ENCODE measurements at places on chromosomes 16 and 17.

- DNase-seq: no peak
These were observed 61.6 kb downstream of the HSD17B2 start for GRCh38 chr16:82096641-82097040.

- DNase-seq: no peak
These were observed 1.4 kb upstream of the CNEP1R1 start for GRCh38 chr16:50023641-50024040.

DNA sequence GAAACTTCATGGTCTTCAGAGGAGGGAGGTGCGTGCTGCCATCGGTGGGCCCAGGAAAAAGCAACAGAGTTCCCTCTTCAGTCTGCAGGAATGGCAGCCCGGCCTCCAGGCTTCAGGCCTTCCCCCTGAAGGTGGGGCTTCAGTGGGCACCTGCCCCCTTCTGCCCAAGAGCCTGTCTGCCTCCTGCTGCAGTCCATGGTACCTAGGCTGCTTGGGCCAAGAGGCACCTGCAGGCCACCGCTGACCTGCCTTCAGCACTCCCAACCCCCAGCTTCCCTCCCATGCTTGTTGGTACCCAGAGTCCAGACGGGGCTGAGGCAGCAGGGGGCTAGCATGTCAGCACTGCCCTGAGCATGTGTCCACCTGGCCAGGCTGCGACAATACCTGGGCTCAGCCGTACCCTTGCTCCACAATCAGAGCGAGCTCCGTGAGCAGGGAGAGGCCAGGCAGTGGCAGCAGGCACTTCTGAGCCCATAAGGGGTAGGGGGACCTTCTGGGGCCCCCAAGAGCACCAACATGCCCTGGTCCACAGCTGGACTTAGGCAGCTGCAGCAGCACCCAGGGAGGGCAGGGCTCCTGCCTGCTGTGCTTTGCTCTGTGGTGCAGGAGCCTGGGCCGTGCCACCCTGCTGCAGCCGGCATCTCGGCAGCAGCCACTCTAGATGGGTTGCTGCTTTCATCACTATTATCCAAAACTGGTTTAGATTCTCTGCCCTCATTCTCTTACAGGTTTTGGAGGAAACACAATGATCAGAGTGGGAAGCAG is 77.2 kb upstream of the AKTIP start:
- DNase-seq: peak; percentile 79

DNA sequence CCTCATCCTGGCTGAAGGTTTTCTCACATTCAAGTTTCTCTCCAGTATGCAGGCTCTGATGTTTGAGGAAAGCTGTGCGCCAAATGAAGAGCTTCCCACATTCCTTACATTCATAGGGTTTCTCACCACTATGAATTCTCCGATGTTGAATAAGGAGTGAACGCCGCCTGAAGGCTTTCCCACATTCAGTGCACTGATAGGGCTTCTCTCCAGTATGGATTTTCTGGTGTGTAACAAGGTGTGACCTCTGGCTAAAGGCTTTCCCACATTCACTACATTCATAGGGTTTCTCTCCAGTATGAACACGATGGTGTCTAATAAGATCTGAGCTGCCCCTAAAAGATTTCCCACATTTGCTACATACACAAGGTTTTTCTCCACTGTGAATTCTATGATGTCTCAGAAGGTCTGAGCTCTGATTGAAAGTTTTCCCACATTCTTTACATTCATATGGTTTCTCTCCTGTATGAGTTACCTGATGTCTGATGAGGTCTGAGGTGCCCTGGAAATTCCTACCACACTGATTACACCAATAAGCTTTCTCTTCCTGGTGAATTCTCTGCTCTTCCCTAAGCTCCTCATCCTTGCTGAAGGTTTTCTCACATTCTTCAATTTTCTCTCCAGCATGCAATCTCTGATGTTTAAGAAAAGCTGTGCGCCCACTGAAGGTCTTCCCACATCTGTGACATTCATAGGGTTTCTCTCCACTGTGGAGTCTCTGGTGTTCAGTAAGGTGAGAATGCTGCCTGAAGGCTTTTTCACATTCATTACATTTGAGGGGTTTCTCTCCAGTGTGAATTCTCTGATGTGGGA is 8.9 kb downstream of the ZNF594 start:
- no peak for DNase-seq

- peak; percentile 89 for DNase-seq
These were observed 25.4 kb downstream of the RTN4RL1 start for GRCh38 chr17:1999557-2000251.

- DNase-seq: no peak
These were observed 729 bp downstream of the LONP2 start for GRCh38 chr16:48244863-48245195.

- no peak for DNase-seq
These were observed 431.8 kb downstream of the PMP22 start for GRCh38 chr17:14833201-14833785.

- DNase-seq: no peak
These were observed 670.2 kb downstream of the CDH8 start for GRCh38 chr16:61366006-61366405.

- DNase-seq: no peak
These were observed at the start of gene GRIN2C for GRCh38 chr17:74859459-74860228. GRIN2C (minus strand) TSS chr17:74859885; CDS start chr17:74855092, 4,793 bp downstream.

- DNase-seq: no peak
These were observed 35.7 kb downstream of the ESRP2 start for GRCh38 chr16:68200088-68200783.

DNA sequence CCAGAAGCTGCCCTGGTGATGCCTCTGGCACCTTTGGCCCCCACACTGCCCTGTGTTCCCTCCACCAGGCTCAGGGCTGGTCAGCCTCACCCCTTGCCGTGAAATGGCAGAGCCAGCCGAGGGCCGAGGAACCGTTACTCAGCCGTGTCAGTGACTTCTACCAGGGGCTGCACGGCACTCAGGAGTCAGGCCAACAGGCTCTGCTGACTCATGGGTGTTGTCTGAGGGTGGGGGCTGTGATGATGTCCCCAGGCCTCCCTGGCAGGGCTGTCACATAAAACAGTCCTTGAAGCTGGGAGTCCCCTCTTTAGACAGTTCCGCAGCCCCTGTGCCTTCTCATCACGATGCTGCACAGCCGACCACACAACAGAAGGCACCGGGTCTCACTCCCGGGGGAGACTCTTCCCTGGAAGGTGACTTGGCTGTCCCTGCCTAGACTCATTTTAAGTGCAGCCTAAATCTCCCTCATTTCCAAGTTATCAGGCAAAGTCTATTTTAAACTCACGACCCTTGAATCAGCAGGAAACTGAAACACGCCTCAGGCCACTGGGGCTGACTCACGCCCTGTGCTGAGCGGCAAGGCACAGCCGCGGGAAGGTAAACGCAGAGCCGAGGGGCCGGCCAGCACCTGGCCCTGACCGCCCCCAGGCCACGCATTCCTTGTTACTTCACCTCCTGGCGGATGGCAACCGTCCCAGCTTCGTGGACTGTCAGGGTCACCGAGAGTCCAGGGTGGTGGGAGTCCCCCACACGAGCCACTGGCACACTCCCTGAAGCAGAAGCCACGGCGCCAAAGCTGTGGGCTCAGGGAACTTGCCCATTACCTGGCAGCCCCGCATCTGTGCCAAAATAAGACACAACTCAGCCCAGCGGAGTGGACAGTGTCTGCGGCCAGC is 102.6 kb downstream of the ZNF778 start:
- DNase-seq: no peak

DNA sequence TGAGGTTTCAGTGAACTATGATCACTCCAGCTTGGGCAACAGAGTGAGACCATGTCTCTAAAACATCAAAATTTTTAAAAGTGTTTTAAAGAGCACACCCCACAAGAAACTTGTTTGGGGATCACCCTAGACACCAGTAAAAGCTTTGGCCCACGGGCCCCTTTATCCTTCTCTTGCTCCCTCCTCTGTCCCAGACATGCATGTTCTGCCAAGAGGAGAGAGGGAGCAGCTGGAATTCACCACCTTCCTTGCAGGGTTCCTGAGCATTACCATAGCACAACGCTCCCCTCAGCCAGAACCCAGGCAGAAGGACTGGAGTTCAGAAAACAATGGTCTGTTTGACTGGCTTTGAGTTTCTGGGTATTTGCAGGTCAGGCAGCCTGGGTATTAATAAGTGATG is 214.3 kb upstream of the CDH5 start:
- no peak for DNase-seq

- DNase-seq: no peak
These were observed 119.4 kb downstream of the KCNJ2 start for GRCh38 chr17:70288540-70289290.

DNA sequence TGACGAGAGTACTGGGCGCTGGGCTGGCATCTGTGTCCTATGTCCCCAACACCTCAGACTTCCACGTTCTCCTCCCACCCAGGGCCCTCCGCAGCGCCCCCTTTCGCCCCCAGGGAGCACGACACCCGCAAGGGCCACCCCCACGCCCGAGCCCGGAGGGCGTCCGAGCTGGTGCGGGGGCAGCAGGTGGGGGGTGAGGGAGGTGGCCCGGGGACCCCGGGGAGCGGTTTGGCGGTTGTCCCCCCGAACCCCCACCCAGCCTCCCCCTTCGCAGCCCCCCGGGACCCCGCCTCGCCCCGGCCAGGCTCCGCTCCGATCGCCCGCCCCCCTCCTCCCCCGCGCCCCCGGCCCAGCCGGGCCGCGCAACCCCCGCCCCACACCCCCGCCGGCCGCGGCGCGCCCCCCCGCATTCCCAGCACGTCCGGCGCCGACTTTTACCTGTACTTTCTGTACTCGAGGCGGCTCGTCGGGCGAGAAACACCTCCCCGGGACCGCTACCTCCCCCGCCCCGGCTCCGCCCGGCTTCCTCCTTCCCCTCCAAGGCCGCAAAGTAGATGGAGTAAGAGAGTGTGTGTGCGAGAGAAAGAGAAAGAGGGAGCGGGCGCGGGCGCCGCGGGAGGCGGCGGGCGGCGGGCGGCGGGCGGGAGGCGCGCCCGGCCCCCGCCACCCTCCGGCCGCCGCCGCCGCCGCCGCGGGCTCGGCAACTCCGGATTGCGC is 901 bp downstream of the CDYL2 start:
- DNase-seq: no peak

DNA sequence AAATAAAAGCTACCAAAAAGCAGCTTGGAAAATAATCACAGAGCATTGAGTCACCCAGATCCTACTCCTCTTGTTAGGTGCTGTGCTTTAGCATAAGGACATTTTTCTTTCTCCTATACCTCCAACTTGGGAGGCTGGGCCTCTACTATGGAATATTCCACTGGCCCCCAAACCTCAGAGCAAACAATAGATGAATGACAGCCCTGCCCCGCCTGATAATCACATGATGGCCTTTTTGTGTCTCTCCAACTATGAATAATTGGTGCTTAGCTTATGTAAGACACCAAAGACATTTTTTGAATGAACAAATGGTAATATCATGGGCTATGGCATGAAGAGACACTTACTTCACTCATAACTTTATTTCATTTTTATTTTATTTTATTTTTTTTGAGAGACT is 250.2 kb downstream of the GRIN2A start:
- DNase-seq: no peak

- DNase-seq: peak; percentile 56
These were observed 80.7 kb upstream of the CES5A start for GRCh38 chr16:55955845-55956244.

- no peak for DNase-seq
These were observed 36.2 kb downstream of the NDE1 start for GRCh38 chr16:15686287-15686686.

DNA sequence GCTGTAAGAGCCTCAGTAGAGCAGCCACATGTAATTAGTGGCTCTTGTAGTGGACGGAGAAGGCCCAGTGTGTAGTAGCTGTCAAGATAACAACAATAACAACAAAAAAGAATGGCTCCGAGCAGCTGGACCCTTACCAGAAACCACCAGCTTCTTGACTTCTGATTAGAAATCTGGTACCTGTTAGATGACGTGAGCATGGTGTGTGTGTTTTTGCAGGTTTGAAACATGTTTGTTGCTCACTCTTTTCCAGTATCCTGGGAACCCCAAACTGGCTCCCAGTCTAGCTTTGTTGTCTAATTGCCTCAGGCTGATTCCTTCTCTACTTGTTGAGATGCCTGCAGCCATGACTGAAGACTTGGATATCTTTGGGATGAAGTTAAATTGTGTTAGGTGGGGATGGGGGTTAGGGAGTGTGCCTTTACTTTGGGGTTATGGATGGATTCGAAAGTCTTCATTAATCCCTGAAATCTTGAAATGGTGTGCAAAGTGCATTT is 21.0 kb downstream of the IGF2BP1 start:
- DNase-seq: no peak

GRCh38 chr16:10868596-10869469 is 8.2 kb upstream of the CIITA start:
- no peak for DNase-seq

- no peak for DNase-seq
These were observed 1.1 kb upstream of the GIT1 start for GRCh38 chr17:29590411-29591145.

DNA sequence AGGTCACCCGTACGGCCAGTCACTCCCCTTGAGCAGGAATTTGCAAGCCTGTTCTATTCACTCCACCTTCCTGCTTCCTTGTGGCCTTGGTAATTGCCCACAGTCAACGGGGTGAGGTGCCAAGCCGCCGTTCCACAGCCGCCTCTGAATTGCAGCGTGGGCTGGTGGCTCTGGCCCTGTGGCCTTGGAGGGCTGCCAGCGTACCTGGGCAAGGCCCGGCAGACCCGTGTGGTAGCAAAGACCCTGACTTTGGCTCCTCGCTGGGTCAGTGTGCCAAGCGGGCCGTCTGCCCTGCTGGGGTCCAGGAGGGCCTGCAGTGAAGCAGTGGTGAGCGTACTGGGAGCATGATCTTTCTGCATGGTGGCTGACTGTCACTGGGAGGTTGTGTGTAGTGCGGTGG is 3.6 kb downstream of the BANP start:
- DNase-seq: no peak

- DNase-seq: no peak
These were observed 167.0 kb downstream of the COPRS start for GRCh38 chr17:31692027-31692426.

DNA sequence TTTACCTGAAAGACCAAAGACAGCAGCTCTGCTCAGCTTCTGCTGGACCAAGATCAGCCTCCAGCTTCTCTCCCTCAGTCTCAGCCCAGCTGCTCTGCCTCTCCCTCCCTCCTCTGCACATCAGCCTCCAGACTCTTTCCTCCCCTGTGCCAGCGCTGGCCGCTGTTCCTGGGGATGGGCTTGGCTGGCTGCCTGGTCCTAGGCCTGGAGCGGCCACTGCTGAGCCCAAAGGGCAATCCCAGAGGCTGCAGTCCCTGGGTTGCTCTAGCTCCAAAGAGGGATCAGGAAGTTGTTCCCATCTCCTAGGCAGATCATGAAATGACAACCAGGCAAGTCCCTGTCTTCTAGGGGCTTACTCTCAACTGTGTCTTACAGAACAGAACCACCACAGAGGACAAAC is 31.3 kb downstream of the DCUN1D3 start:
- DNase-seq: no peak

- DNase-seq: peak; percentile 70
These were observed 95.4 kb downstream of the CYLD start for GRCh38 chr16:50837324-50837723.

Data from osteocyte (in vitro differentiated cells).